Left ventricle myocardium superior (tissue), 1 donor: ENCODE measurements at places on chromosomes 7 and 10.

DNA sequence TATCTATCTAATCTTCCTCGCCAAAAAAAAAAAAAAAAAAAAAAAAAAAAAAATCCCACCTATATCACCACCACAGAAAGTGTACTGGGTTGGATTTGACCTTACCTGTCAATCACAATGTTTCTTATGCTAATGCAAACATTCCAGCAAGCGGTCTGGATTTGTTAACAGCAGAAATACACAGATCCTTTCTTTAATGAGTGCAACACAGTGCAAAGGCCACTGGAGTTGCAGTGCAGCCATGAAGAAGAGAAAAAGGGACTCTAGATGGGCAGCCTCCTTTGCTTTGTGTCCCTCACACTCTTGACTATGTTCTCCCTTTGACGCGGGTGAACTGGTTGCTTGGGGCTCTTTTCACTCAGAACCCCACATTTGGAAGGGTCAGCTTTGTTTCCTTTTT is 127.3 kb upstream of the PRKCQ start:
- DNase-seq, result no peak

GRCh38 chr10:120336911-120337540 is 120.0 kb upstream of the PLPP4 start:
- peak; percentile 26 for DNase-seq

DNA sequence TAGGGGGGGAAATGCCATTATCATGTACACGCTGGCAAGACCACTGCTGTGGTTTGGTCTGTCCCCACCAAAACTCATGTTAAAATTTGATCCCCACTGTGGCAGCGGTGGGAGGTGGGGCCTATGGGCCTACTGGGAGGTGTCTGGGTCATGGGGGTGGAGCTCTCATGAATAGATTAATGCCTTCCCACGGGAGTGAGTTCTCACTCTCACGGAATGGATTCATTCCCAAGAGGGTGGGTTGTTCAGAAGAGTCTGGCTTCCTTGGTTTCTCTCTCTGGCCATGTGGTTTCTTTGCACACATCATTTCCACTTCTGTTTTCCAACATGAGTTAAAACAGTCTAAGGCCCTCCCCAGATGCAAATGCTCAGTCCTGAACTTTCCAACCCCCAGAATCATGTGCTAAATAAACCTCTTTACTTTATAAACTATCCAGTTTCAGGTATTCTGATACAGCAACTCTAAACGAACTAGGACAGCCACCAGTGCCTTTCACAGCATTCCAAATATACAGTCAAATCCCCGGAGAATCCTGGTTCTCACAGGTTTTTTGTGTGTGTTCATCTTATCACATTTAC is 44.3 kb downstream of the SMURF1 start:
- DNase-seq, result no peak

DNA sequence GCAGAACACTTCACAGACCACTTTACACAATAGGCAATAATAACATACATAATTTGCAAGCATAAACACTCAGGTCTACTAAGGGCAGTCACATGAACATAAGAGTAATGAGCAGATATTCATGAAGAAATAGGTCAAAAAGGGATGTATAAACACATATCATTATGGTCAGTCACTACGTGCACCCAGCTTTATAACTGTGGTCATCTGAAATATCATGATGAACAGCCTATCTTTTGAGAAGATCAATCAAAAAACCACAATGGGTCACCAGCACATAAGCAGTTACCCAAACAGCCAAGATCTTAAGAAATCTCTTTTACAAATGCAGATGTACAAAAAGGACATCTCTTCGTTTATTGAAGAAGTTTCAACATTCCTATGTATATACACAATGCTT is 35.5 kb upstream of the DRGX start:
- DNase-seq, result no peak

- DNase-seq, result no peak
Measured at GRCh38 chr10:61757525-61758397, 95.0 kb downstream of the CABCOCO1 start.

DNA sequence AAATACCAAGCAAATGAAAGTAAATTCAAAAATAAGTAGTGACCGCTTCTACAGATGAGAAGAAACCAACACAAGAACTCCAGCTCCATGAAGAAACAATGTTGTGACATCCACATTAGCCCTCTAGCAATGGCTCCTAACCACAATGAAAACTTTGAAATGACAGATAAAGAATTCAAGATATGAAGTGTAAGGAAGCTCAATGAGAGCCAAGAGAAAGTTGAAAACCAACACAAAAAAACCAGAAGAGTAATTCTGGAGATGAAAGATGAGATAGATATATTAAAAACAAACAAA is 68.2 kb upstream of the DDC start:
- DNase-seq, result no peak

DNA sequence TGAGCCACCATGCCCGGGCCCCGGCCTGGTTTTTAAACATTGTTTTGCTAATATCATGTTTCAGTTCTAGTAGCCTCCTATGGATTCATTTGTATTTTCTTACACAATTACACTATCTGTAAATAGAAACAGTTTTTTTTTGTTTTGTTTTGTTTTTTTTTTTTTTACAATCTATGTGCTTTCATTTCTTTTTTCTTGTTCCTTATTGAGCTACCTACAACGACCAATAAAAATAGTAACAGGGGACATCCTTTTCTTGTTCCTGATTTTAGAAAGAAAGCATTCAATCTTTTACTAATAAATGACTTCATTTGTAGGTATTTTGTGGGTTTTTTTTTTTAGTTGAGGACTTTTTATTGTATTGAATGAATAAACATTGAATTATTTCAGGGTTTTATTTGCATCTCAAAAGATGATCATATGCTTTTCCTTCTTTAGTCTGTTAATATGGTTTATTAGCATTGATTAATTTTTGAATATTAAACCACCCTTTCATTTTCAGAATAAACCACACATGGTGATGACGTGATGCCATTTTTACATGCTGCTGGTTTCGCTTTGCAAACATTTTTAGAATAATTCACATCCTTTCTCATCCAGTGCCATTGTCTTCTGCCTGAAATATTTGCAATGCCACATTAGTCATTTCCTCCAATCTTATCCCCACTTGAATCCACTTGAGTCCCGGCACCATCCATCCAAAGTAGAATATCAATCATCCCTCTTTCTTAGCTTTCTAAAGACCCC is 18.1 kb upstream of the AKR1E2 start:
- DNase-seq, result no peak

GRCh38 chr10:6228010-6228511 is 25.3 kb downstream of the PFKFB3 start:
- no peak for DNase-seq

DNA sequence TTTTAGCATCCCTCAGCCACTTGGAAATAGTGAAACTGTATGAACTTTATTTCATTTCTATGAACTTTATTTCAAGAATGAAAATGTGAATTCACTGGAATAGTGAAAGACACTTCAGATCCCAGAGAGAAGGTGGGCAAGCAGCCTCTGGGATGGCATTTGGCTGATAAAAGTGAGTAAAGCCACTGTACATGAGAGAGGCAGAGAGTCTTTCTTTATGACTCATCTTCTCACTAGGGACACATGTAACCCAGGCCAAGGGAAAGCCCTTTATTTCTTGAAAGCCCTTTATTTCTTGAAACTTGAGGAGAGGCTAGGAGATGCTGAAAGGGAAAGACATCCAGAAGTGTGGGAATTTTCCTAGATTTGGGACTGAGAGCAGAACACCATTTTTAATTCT is 148.9 kb upstream of the SMIM30 start:
- no peak for DNase-seq

GRCh38 chr7:142436601-142437000 is 178.7 kb upstream of the PRSS58 start:
- no peak for DNase-seq

- no peak for DNase-seq
Measured at GRCh38 chr7:158123214-158123613, 464.4 kb downstream of the PTPRN2 start.
